ENCODE measurements at places on chromosomes 13 and 19.
A peak's percentile ranks its signal among the peaks of the same experiment; 100 is the strongest.

GRCh38 chr19:18762125-18763023 lies 28.7 kb downstream of the COMP start:
- H3K4me1 ChIP-seq = no peaks in the 10 kb centered on the region
- DNase-seq = no peak
- H3K27ac ChIP-seq = no peak overlapping the region

DNA sequence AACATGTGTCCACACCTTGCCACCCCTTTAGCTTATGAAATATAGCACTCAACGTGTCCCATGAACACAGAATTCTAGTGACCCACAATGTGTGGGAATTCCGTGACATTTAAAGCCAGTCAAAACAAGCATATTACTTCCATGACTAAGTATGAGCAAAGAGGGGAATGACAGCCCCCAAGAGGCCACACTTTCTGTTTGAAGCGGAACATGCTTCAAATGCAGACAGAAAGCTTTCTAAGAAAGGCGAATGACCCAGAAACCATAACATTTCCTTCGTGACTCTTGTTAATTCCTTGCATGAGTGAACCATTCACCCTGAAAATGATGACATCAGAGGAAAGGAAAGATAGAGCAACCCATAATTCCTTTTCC lies 122.0 kb upstream of the FNDC3A start:
- peak overlapping the region; percentile 60 for H3K27ac ChIP-seq
- H3K4me1 ChIP-seq = peaks cover 41% of the 10 kb centered on the region
- peaks cover 1% of the 10 kb centered on the region for H3K27me3 ChIP-seq
- H3K36me3 ChIP-seq = no peaks in the 10 kb centered on the region

DNA sequence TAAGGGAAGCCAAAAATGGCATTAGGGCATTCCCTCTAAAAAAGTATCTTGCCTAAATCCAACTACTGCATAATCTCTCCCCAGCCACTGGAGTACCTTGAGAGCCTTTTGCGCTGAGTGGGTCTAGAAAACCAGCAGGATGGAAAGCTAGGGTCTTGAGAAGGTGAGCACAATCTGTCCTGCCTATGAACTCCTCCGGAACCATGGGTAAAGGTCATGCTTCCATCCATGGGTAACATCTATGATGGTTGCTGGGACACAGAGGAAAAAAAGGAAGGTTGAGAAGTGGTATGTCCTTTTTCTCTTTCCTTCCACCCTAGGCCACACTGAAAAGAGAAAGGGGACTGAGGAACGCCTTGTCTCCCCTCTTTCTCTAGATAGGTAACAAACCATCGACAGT lies 52.4 kb downstream of the ZNF676 start:
- no peak for DNase-seq
- no peak overlapping the region for H3K4me3 ChIP-seq
- peaks cover 2% of the 10 kb centered on the region for H3K36me3 ChIP-seq
- no peaks in the 10 kb centered on the region for H3K4me1 ChIP-seq
- H3K27me3 ChIP-seq = no peaks in the 10 kb centered on the region
- no peak overlapping the region for H3K27ac ChIP-seq

GRCh38 chr19:4365791-4366665 lies 22.7 kb downstream of the MPND start:
- H3K27ac ChIP-seq = no peak overlapping the region
- DNase-seq = no peak
- peaks cover 38% of the 10 kb centered on the region for H3K4me1 ChIP-seq
- no peaks in the 10 kb centered on the region for H3K27me3 ChIP-seq
- H3K4me3 ChIP-seq = no peak overlapping the region
- H3K36me3 ChIP-seq = peaks cover 16% of the 10 kb centered on the region

GRCh38 chr13:112899281-112900225 lies 69.5 kb upstream of the MCF2L start:
- H3K4me1 ChIP-seq = peaks cover 3% of the 10 kb centered on the region
- no peak overlapping the region for H3K27ac ChIP-seq
- peaks cover 11% of the 10 kb centered on the region for H3K27me3 ChIP-seq

- H3K36me3 ChIP-seq = no peaks in the 10 kb centered on the region
- H3K4me1 ChIP-seq = no peaks in the 10 kb centered on the region
- H3K27me3 ChIP-seq = peaks cover 3% of the 10 kb centered on the region
- H3K27ac ChIP-seq = no peak overlapping the region
- no peak overlapping the region for H3K4me3 ChIP-seq
These were observed 406.2 kb downstream of the DLEU7 start for GRCh38 chr13:50437252-50437651.

GRCh38 chr13:52001120-52001731 lies 10.0 kb downstream of the ATP7B start:
- no peak overlapping the region for H3K4me3 ChIP-seq
- peaks cover 23% of the 10 kb centered on the region for H3K27me3 ChIP-seq

- no peak overlapping the region for H3K27ac ChIP-seq
- H3K4me3 ChIP-seq = no peak overlapping the region
- H3K4me1 ChIP-seq = no peaks in the 10 kb centered on the region
- DNase-seq = no peak
These were observed 356.6 kb downstream of the TDRD3 start for GRCh38 chr13:60753641-60754040.

GRCh38 chr19:39506944-39507714 lies 7.8 kb upstream of the SELENOV start:
- peaks cover 54% of the 10 kb centered on the region for H3K27me3 ChIP-seq
- H3K4me3 ChIP-seq = peak overlapping the region; percentile 62
- H3K27ac ChIP-seq = no peak overlapping the region
- DNase-seq = peak; percentile 54
- peaks cover 5% of the 10 kb centered on the region for H3K36me3 ChIP-seq

DNA sequence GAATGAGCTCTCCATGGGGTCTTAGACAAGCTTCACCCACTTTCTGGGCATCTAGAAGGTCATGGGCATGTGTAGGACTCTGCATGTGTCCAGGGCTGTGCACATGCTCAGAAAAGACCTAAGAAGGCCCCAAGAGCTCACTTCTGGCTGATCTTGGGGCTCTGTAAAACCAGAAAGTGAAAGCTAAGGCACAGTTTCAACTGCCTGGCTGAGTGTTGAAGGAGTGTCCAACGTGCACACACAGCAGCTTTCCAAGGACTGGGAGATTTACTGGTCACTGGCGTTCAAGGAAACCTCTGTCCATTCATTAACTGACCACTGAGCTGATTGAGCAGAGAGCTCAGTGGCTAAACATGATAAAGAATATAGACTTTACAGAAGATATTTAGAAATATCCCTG lies 137.9 kb downstream of the KATNAL1 start:
- H3K27me3 ChIP-seq = peaks cover 5% of the 10 kb centered on the region
- H3K27ac ChIP-seq = no peak overlapping the region
- H3K4me1 ChIP-seq = peaks cover 12% of the 10 kb centered on the region
- no peak overlapping the region for H3K4me3 ChIP-seq

GRCh38 chr19:3466635-3467034 lies 13.7 kb downstream of the SMIM24 start:
- H3K4me1 ChIP-seq = no peaks in the 10 kb centered on the region
- H3K27me3 ChIP-seq = no peaks in the 10 kb centered on the region
- H3K27ac ChIP-seq = no peak overlapping the region
- no peaks in the 10 kb centered on the region for H3K36me3 ChIP-seq

GRCh38 chr13:80605011-80605410 lies 264.1 kb upstream of the SPRY2 start:
- H3K27ac ChIP-seq = no peak overlapping the region
- no peaks in the 10 kb centered on the region for H3K27me3 ChIP-seq
- H3K4me3 ChIP-seq = no peak overlapping the region
- H3K36me3 ChIP-seq = no peaks in the 10 kb centered on the region
- no peaks in the 10 kb centered on the region for H3K4me1 ChIP-seq

GRCh38 chr19:41926028-41926762 lies 2.1 kb downstream of the ERFL start:
- peaks cover 22% of the 10 kb centered on the region for H3K4me1 ChIP-seq
- DNase-seq = no peak
- H3K27ac ChIP-seq = no peak overlapping the region
- H3K27me3 ChIP-seq = peaks cover 35% of the 10 kb centered on the region

- no peaks in the 10 kb centered on the region for H3K36me3 ChIP-seq
- no peaks in the 10 kb centered on the region for H3K27me3 ChIP-seq
- H3K4me1 ChIP-seq = peaks cover 8% of the 10 kb centered on the region
- H3K4me3 ChIP-seq = no peak overlapping the region
These were observed 9.9 kb downstream of the ARL11 start for GRCh38 chr13:49638030-49638743.

- no peaks in the 10 kb centered on the region for H3K36me3 ChIP-seq
- H3K27ac ChIP-seq = no peak overlapping the region
- H3K27me3 ChIP-seq = peaks cover 31% of the 10 kb centered on the region
- H3K4me3 ChIP-seq = no peak overlapping the region
These were observed 22.5 kb downstream of the IQCN start for GRCh38 chr19:18251587-18252369.

DNA sequence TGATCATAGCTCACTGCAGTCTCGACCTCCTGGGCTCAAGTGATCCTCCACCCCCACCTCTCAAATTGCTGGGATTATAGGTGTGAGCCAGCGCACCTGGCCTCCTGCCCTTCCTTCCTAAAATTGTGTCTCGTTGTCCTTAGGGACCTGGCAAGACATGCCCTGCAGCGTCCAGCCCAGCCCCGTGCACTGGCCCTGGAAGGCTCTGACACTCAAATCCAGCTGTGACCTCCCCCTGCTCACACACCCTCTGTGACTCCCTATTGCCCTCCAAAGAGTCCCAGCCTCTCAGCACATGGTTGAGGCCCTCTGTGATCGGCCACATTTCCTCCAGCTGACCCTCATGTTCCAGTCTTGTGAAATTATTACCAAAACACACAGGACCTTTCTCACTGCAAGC lies 4.9 kb downstream of the MPV17L2 start:
- H3K36me3 ChIP-seq = peaks cover 8% of the 10 kb centered on the region
- peaks cover 26% of the 10 kb centered on the region for H3K4me1 ChIP-seq
- H3K27ac ChIP-seq = no peak overlapping the region
- no peaks in the 10 kb centered on the region for H3K27me3 ChIP-seq

DNA sequence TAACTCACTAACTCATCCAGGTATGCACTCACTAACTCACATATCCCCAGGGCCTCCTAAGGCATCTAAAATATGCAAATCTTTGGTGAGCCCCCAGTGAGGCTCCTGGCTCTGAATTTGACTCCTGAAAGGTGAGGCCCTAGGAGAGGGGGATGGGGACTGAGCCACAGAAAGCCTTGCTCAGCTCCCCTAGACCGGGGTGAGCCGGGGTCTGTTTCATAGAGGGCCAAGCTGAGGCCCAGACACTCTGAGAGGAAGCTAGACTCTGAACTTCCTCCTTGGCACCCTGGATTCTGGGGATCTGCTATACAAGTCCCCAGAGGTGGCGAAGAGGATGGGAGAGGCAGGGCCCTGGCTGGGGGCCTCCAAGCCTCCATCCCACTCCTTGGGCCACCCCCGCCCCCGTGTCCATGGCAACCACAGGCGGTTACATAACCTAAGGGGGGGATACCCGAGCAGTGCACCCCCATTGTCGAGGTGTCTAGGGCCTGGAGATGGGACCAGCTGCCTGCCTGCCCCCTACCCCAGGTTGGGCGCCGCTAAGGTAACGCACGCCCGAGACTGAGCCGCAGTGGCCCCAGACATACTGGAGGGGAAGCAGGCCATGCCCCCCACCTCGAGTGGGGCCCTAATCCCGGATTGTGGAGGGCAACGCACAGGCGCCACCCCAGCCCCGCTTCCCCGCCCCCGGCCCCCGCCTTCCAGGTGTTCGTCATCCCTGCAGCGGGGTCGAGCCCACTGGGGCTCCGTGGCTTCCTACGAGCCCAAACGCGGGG lies 646 bp downstream of the ABHD8 start:
- DNase-seq = no peak
- no peak overlapping the region for H3K27ac ChIP-seq
- peaks cover 41% of the 10 kb centered on the region for H3K4me1 ChIP-seq
- H3K4me3 ChIP-seq = peak overlapping the region; percentile 69
- no peaks in the 10 kb centered on the region for H3K27me3 ChIP-seq

DNA sequence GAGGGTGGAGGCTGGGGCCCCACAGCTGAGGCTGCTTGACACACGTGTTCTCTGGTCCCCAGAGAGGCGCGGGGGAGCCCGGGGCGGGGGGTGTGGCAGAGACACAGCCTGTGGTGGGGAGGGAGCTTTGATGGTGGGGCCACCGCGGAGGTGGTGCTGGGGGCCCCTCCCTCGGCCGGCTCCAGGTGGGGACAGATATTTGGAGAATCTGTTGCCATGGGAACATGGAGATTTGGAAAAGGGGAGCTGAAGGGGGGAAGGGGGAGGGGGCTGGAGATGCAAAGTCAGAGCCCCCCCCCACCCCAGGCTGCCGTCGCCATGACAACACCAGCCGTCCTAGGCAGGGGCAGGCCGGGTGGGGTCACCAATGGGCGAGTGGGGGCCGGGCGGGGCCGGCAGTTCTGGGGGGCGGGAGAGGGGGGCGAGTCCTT lies 1.2 kb downstream of the PRKCG start:
- H3K27ac ChIP-seq = no peak overlapping the region
- peaks cover 15% of the 10 kb centered on the region for H3K4me1 ChIP-seq
- DNase-seq = no peak
- peaks cover 3% of the 10 kb centered on the region for H3K36me3 ChIP-seq
- no peak overlapping the region for H3K4me3 ChIP-seq

- H3K4me1 ChIP-seq = peaks cover 58% of the 10 kb centered on the region
- H3K27ac ChIP-seq = no peak overlapping the region
- H3K27me3 ChIP-seq = peaks cover 36% of the 10 kb centered on the region
These were observed 1.6 kb downstream of the TNFSF9 start for GRCh38 chr19:6532244-6532999.

DNA sequence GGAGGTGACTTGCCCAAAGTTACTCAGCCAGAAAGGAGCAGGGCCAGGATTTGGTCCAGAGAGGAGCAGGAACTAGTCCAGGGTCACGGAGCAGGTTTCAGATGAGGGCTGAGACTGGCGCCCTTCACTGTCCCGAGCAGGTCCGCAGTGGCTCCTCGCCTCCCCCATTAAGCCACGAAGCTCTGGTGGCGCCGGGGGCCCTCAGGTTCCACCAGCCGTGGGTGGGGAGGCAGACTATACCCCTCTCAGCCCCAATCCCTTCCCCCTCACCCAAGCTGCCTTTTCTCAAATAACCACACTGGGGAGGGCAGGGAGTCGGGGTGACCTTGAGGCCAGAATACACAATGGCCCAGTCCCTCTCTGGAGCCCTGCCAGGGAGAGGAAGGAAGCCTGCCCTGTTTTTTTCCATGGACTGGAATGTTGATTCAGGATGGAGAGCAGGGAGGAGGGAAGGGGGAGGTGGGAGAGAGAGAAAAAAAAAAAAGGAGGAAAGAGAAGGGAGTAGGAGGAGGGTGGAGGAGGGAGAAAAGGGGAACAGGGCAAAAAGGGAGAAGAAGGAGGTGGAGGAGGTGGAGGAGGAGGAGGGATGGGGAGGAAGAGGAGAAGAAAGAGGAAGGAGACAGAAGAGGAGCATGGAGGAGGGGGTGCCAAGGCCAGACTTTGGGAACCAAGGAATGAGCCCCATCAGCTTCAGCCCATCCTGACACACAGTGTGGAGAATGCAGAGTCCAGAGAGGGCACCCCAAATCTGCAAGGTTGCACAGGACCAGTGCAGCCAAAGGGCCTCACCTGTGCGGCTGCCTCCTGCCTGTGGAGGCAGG lies 19.7 kb downstream of the CEACAM16 start:
- H3K27ac ChIP-seq = no peak overlapping the region
- no peak overlapping the region for H3K4me3 ChIP-seq
- DNase-seq = no peak
- H3K27me3 ChIP-seq = no peaks in the 10 kb centered on the region
- peaks cover 25% of the 10 kb centered on the region for H3K4me1 ChIP-seq

All from activated CD4-positive, alpha-beta memory T cell treated with anti-CD3 and anti-CD28 coated beads, Interleukin-2, amount 10 ng/mL, durations not matched to agents 7 days and 5 days (primary cell).